Prostate gland (tissue), 2 donors: ENCODE measurements at places on chromosomes 6 and 20.

DNA sequence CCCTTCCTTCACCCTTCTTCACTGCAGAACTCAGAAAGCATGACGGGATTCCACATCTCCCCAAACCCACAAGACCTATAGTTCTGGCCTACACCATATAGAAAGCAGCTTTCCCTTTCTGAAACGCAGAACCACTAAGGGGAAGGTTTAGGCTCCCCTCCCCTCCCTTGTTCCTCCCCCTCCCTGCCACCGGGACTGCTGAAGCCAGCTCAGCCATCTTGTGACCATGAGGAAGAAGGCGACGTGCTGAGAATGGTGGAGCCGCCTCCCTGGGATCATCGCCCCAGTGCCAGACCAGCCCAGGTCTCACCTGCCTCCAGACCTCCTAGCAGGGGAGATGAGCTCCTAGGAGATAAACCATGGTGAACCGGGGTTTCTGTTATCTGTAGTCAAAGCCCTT is 19.6 kb downstream of the SERPINB6 start:
- DNase-seq: no peak

- no peak for DNase-seq
Observed at GRCh38 chr6:96911751-96912150, 12.8 kb upstream of the KLHL32 start.

DNA sequence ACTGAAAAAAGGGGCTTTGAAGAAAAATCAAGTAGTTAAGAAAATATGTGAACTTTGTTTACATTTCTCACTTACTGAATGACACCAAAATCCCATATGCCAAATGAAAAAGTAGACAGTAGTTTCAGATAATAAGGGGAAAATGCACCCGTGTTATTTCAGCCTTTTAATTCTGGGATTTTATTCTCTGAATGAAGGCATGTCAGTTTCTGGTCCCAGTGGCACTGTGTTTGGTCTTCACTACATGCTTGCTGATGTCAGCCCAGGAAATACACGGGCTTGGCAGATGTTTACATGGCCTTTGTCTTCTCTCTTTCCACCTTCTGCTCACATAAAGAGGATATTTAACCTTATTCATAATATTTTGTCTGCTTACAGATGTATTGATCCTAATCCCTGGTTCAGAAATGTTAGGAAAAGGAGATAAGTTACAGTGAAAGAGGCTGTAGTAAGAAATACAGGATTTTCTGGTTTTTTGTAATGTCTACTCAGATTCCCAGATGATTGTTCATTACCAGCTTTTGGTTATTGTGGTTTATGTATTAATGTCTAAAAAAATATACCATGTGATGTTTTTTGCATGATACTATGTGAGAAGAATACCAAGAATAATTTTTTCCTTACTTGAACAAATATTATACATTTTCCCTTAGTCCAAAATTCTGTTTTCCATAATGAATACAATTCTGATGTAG is 27.7 kb downstream of the DSE start:
- DNase-seq: no peak

- no peak for DNase-seq
Observed at GRCh38 chr6:1701668-1702353, 92.1 kb downstream of the FOXC1 start.

DNA sequence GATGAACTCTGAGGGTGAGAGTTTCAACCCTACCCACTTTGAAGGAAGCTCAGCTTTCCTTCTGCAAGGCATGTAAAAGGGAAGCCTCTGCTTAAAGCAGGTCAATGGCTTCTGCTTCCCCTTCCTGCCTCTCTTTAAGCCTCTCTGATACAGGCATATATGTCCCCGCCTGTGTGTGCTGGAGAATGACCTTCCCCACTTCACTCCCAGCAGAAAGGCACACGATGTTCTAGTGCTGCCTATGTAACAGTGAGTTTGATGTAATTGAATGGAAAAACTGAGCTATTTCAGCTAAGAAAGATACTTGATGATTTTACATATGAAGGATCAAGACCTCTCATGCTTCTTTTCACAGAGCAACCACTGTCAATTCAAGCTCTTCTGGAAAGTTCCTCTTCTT is 632.2 kb downstream of the HACE1 start:
- no peak for DNase-seq

DNA sequence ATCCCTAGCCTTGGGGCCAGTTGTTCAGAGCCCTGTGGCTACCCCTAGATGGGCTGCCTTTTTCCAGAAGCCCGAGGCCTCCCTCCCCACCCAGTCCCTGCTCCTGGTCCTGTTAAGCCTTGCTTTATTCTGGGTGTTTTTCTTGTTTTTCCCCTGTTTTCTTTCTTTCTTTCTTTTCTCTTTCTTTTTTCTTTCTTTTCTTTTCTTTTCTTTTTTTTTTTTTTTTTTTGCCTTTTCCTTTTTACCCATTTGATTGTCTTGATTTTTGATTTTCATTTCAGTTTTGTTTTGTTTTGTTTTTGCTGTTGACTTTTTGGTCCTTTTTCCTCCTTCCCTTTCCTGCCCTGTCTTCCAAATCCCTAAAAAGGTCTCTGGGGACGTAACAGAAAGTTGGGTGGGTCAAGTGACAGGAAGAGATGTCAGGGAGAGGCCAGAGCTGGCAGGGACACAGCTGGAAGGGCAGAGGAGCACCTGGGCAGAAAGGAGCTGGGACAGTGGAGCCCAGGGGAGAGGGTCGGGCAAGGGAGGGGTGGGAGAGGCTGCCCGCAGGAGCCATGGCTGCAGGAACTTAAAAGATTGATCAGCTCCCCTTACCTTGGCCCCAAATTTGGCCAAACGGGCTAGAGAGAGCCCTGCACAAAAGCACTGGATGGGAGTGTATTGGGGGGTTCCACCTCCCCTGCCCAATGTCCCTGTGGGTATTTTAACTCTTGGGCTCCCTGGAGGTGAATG is 27.6 kb downstream of the MYH7B start:
- no peak for DNase-seq

GRCh38 chr6:79234150-79235022 is at the start of gene HMGN3:
Gene HMGN3 (minus strand): TSS chr6:79234682.
- DNase-seq: peak; percentile 94

DNA sequence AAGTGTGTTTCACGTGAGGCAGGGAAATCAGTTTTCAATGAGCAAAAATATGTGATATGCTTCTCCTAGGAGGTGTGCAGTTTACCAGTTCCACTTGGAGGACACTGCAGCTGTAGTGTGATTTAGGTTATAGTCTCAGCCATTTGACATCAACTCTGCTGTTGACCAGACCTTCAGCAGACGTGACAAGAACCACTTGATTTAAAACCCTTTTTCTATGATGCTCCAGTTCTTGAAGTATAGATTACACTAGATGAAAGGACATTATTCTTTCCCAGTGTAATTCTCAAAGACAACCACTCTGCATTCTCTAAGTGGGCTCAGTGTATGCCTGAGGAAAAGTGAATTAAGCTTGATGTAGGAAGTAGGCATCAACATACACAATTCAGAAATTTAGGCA is 480.8 kb downstream of the TBC1D32 start:
- DNase-seq: no peak

DNA sequence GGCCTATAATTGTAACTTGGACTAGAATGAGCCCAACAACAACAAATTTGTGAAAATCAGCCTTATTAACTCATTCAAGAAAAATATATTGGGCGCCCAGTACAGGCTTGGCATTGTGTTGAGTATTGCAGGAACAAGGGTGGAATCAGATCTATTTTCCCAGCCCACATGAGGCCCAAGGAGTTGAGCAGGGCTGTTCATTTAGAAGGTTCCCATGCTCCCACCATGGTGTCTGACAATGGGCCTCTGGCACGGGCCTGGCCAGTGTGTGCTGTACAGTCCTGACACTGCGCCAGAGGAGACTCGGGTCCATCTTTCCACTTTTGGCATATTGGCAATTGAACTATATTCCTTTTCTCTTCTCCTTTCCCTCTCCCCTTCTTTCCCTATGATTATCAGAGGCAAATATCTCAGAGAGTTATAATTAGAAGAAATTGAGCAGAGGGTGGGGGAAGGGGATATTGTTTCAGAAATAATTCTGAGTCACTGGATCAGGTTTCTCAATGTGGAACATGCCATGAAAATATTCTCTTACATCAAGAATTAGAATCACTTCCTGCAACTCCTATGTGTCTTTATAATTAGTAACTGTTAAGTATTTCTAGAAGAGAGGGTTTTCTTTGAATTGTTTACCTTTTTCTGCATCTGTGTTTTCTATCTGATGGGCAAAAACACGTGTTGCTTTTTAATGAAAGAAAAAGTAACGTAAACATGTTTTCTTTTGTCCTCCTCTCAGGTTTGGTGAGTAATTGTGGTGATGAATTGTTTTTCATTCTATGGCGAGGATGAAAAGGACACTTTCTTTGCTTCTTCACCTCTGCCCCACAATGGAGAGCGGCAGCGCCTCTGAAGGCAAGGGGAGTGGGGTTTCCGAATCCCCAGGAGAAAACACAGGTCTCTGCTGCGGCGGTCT is 209.4 kb downstream of the FOXA2 start:
- DNase-seq: no peak

GRCh38 chr6:159695984-159696383 is 2.9 kb upstream of the SOD2 start:
- DNase-seq: no peak

DNA sequence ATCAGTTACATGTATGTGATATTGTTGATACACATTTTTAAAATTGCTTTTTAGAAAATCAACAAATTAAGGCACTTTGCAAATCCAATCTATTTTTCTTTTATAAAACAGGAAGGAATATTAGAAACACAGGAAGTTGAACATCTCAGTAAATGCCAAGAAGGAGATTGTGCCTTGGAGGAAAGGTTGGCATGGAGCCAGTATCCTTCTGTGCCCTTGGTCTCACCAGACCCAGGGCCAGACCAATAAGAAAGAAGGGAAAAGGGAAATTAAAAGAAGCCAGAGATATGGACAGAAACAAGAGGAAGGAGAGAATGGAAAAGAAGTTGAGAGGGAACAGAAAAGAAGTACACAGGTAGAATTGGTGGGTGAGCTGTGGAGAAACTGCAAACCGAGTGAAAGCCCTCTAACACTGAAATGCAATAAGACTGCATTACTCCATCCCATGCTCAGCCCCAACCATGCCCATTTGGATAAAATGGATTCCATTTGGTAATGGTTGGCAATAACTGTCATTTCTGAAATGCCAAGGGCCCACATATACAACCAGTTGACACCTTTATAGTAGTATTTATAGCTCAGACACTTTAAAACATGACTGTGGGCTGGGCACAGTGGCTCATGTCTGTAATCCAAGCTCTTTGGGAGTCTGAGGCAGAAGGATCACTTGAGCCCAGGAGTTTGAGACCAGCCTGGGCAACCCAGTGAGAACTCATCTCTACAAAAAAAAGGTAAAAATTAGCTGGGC is 133.8 kb downstream of the GMPR start:
- DNase-seq: no peak

GRCh38 chr6:168033791-168034190 is 36.3 kb downstream of the KIF25 start:
- no peak for DNase-seq

DNA sequence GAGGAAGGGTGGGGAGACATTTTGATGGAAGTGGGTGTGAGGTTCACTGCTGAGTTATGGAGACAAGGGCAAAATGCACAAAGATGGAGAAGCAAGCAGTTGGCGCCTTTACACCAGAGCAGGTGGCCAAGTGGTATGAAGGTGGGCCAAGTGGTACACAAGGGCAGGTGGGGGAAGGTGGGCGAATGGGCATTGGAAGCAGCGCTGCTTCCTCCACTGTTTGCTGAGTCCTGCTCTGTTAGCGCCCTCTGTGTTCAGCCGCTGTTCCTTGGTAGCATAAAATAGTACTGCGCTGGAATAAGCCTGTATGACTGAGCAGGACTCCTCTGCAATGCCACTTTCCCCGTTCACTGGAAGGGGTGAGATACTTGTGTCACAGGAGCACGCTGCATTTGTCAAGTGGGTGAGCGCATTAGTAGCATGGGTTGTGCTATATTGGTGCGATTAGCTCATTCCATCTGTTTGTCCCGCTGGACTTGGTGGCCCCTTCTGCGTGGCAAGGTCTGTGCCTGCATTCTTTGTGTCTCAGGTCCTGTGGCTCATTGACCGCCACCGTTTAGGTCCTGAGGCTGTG is 116.4 kb downstream of the TOX2 start:
- DNase-seq: no peak
